ENCODE measurements at places on chromosomes 6 and 20.

DNA sequence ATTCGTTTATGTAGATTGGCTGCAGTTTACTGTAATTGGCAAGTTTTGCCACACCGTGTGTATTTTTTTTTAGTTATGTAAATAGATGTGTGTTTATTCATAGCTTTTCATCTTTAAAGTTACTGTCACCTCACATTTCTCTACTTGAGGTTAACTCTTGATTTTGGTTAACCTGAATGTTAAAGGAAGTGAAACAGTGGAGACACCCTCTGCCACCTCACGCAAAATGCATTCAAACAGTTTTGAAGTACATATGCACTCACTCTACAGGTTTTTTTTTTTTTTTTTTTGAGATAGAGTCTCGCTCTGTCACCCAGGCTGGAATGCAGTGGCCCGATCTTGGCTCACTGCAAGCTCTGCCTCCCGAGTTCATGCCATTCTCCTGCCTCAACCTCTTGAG, 17.7 kb downstream of the OR2A4 start:
- DNase-seq, result no peak

- no peak for DNase-seq
These were observed 190.2 kb downstream of the COL9A1 start for GRCh38 chr6:70112716-70113115.

DNA sequence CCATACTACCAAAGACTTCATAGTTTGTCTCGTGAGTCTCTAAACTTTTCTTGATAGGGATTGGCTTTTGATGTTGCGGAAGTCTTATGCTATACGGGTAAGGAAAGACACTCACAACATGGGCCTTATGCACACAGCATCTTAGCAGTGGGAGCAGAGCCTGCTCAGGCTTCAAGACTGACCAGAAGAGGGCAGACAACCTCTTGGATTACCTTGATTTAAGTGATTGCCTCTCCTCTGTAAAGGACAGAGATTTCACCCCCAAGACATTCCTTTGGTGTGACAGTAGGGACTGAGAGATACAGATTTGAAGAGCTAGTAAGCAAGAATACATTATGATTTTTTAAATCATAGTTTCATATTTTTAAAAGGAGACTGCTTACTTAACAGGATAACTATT, 71.0 kb upstream of the SAMD3 start:
- DNase-seq, result peak; percentile 36

GRCh38 chr20:62123450-62124118, 1.3 kb downstream of the LSM14B start:
- no peak for DNase-seq

DNA sequence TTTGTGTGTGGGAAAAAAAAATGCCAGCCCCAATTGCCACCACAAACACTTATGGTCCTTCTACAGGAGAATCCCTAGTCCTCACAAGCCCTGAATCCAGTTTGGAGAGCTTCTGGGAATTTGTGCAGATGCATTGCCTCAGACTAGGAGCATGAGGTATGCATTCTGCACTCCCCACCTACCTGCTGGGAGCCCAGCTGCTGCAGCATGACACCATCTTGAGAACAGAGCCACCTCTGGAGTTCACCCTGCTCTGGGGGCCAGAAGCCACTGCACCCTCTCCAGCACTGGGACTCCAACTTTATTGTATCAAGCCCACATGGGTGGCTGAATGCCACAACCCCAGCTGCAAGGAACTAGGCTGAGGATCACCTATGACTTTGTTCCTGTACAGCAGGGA, 568.5 kb upstream of the ID4 start:
- DNase-seq, result no peak

DNA sequence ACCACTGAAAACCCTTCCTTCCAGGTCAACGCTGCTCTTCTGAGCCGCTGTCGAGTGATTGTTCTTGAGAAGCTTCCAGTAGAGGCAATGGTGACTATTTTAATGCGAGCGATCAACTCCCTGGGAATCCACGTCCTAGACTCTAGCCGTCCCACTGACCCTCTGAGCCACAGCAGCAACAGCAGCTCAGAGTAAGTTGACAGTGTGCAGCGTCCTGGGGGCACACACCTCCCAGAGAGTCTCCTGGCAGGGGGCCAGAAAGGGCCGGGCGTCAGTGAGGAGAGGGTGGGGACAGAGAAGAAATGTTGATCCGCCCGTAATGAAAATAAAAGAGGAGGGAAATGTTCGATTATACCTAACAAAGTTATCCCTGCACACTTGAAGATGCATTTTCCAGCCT, 5.0 kb downstream of the WRNIP1 start:
- no peak for DNase-seq

GRCh38 chr6:7992002-7992815, 72.0 kb downstream of the BLOC1S5 start:
- DNase-seq, result peak; percentile 53

All from RWPE1 (cell line).